ENCODE measurements at places on chromosomes 16 and 17.
A peak's percentile ranks its signal among the peaks of the same experiment; 100 is the strongest.

DNA sequence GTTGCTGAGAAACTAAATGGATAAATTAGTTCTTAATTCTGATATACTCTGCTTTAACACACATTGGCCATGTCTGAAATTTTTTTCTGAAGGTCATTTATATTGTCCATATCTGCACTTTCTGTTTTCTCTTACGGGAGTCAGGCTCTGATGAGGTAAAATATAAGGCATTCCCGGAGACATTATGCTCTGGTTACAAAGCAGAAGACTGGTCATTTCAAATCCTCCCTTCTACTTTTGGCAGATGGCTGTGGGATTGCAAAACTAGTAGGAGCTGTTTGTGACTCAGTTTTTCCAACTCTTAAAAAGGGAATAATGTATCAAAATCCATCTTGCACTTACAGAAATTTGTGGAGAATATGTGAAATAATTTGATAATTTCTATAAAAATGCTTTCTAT, 92.2 kb upstream of the CPHXL start:
- no peak for DNase-seq

DNA sequence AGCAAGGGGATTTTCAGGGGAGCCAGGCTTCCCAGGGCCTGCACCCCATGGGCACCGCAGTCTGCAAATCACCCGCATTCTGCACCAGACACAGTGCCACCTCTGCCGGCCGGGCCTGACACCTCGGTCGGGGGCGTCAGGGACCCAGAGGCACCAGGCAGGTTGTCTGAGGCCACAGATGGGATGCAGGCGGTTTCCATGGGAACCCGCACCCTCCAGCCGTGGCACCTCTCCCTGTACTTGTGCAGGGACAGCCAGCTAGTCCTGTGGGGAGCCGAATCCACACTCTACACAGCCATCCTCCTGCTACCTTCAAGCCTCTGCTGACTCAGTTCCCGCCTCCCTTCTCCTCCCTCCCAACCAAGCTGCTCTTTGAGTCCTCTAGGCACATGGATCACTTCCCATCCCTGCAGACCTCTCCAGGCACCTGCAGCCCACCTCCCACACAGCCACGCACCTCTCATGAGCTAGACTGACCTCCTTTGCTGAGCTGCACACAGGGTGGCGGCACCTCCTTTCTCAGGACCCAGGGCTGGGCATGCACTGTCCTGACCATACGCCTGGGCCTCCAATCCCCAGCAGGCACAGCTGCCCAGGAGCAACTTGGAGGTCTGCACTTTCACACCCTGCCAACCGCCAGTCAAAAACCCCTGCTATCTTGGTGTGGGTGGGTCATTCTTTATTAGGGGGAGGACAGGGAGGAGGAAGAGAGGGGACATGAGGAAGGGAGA, 119.5 kb downstream of the C16orf78 start:
- no peak for DNase-seq

GRCh38 chr16:4323071-4323844, 7.4 kb downstream of the GLIS2 start:
- DNase-seq: peak; percentile 23

- DNase-seq: peak; percentile 21
These were observed 37.0 kb downstream of the MARF1 start for GRCh38 chr16:15605839-15606517.

GRCh38 chr17:9766970-9767369, 24.4 kb downstream of the DHRS7C start:
- DNase-seq: no peak

- DNase-seq: no peak
These were observed 31.4 kb downstream of the MYO15A start for GRCh38 chr17:18139949-18140348.

DNA sequence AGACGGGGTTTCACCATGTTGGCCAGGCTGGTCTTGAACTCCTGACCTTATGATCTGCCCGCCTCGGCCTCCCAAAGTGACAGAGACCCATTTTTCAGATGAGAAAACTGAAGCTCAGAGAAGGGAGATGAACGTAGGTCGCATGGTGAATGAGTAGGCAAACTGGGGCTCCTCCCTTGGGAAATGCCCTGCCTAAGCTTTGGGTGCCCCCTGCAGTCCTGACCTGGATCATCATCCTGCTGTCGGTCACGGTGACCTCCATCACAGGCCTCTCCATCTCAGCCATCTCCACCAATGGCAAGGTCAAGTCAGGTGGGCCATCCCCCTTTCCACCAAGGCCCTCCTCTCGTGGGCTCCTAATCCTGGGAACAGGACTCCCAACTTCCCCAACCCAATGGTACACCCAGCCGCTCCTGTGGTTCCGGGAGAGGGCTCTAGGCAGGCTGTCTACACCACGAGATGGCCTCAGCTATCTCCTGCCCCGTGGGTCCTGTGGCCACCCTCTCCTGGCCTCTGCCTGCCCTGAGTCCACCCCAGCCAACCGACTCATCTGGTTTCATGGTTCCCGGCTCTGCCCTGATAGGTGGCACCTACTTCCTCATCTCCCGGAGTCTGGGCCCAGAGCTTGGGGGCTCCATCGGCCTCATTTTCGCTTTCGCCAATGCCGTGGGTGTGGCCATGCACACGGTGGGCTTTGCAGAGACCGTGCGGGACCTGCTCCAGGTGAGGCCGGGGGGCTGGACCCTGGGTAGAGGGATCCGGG, 4.7 kb downstream of the SLC12A3 start:
- DNase-seq: no peak

- no peak for DNase-seq
These were observed 151.5 kb upstream of the TOM1L1 start for GRCh38 chr17:54749157-54749556.

- no peak for DNase-seq
These were observed 111.5 kb upstream of the RBBP6 start for GRCh38 chr16:24427840-24428239.

DNA sequence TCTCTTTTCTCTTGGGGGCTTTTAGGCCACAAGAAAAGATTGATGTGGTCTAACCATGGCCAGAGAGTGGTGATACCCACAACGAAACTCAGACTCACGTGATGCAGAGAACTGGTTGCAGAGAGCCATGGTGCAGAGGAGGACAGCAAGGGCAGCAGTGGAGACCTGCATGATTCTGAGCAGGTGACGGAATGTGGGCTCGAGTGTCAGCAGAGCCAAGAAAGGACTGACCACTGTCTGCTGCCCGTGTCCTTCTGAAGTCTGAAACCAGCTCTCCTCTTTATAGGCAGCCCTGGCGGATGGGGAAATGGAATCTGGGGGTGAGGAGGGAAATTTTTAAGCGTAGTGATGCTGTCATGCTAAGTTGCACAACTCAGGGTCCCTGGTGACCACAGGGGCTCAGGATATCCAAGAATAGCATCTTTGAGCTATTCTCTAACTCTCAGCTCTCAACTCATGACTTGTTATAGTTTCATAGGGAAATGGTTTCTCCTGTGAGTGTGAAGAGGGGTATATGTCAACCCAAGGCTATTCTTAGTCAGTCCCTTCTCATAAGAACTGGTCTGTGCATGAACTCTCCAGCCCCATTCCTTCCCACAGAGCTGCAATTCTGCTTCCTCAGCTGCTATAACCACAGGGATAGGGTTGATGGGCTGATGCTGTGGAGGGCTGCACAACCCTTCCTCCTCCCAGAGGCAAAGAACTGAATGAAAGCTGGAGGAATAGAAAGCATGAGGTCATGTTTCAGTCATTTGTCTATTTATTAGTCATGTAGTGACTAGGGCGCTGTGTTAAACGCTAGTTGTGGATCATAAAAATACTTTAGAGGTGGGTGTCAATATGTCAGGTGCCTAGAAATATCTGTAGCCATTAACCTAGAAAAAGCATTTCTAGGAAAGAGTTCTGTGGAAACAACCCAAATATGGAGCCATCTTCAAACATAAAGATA, at the start of gene CCL3:
CCL3 (minus strand) TSS at position 256 of the 949 bp plus-strand sequence; CDS start at position 171, 85 bp downstream.
- no peak for DNase-seq

- no peak for DNase-seq
These were observed 195.2 kb upstream of the COX10 start for GRCh38 chr17:13874134-13874533.

GRCh38 chr16:10362077-10362863, 23.6 kb upstream of the ATF7IP2 start:
- DNase-seq: no peak

DNA sequence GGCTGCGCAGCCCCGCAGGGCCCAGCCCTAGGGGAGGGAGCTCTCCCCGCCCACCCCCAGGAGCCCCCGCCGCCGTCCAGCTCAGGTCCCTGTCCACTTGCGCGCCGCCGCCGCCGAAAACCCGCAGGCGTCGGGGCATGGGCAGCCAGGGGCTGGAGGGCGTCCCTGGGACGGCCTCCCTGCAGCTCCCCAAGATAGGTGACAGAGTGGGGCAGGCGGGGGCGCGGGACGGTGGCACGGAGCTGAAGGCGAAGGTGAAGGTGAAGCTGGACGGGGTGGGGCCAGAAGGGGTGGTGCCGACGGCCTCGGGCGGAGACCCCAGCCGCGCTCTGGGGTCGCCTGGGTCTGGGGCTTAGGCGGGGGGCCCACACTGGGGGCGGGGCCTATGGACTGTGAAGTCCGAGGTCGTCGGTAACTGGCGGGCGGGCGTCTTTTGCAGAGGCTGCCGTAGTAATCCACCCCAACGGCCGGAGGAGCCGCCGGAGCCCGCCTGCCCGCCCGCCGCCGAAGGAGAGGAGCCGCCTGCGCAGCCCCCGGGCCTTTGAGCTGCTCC, 27.2 kb downstream of the SREBF1 start:
- no peak for DNase-seq

DNA sequence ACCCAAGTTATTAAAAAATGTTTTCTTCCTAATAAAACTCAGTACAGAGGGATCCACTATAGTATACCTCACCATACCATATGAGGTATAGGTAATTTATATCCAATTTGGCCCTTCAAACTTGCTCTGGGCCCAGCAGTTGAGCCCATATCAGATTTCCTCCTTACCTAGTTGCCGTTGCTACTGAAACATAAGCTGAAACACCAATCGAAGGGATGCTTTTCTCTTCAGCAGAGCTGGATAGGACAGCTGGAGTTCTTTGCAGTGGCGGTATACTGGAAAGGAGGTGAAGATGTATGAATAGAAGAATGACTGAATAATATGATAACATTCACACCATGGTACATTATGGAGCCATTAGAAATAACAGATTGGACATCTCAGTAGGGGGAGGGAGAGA, 42.7 kb downstream of the TNRC6C start:
- DNase-seq: no peak

- no peak for DNase-seq
These were observed 17.2 kb downstream of the MSI2 start for GRCh38 chr17:57273490-57273889.

DNA sequence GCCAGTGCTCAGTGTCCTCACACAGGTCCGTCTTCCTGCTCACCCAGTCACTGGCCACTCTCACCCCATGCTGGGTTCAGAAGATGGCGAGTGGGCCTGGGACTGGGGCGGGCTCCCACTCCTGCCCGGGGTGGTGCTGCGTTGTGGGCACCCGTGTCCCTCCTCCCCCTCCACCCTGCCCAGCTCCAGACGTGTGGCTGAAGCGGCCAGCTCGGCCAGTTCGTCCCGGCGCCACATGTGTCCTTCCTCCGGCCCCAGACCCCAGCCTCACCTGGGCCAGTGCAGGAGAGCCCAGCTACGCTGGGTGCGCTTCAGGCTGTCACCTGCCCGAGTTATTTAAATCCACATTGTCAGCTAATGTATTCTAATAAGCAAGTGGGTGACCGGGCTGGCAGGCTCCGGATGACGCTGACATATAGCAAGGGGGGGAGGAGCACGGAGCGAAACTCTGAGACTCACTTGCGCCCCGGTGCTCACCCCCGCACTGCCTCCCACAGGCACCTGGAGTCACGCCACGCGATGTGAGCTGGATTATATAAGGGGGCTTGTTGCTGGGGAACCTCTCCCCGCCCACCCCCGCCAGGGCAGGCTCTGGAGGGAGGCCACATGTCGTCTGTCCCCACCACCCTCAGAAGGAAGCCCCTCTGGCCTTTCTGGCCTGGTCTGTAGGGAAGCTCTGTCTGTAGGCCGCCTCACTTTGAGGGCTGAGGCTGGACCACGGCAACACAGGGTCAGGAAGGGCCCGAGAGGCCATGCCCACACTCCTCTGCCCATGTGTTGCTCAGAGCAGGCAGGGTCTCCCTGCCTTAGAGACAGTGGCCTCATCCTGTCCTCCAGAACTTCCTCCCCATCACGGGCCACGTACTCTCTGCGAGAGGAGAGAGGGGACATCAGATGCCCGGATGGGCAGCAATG, 7.1 kb upstream of the BAIAP2 start:
- peak; percentile 61 for DNase-seq

- no peak for DNase-seq
These were observed 3.0 kb downstream of the SMCR8 start for GRCh38 chr17:18318117-18318516.

GRCh38 chr16:29876217-29876593, 13.2 kb upstream of the CDIPT start:
- DNase-seq: no peak

- DNase-seq: no peak
These were observed 6.3 kb downstream of the C17orf75 start for GRCh38 chr17:32335687-32336086.

GRCh38 chr16:69465881-69466280, 41.5 kb downstream of the CYB5B start:
- DNase-seq: no peak

GRCh38 chr17:55402374-55402773, 19.3 kb downstream of the MMD start:
- no peak for DNase-seq

DNA sequence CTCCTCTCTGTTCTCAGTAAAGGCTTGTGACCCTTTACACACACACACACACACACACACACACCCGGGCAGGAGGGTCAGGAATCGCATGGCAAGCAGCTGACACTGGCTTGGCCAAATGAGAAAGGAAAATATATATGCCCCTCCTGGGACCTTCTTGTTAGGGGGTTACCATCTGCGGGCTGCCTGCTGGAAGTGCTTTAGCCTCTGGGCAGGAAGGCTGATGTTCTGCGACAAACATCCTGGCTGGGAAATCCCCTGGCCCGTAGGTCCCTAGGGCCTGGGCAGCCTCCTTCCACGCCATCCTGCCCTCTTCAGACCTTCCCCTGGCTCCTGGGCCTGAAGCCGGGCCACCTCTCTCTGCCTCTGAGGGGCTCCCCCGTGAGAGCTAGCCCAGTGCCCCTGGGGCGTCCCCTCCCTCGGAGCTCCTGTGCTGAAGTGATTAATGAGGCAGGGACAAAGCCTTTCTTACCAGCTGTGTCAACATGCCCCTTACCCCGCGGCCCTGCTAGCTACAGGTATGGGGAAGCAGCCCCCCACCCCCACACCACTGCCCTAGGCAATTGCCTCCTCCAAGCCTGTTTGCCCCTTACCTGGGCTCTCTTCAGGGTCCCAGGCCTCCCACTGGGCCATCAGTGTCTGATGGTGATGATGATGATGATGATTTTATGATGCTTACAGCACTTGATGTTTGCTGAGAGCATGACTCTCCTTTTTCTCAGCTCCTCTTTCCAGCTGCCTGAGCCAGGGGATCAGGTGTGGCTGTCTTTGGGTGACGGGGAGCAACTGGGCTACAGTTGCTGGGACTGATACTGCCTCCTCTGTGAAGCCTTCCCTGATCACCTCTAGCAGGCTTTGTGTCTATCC, 32.8 kb upstream of the ETV4 start:
- no peak for DNase-seq

All from caudate nucleus (tissue), 63 donors.